ENCODE measurements at places on chromosomes 7 and 10.
A peak's percentile ranks its signal among the peaks of the same experiment; 100 is the strongest.

DNA sequence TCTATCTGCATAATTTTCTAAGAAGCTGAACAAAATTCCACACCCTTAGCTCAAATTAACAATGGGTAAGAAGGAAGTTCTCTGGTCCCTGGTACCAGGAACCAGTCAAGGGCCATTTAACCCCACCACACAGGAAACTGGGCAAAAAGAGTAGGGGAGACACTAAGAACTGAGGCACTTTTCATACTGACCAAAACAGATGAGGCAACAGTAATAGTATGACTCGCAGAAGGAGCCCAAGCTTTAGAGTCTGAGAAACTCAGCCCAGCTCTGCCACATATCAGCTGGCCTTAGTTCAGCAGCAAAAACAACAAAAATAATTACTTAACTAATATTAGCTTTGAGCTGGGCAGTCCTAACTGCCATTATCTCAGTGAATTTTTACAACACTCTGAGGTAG lies 221.2 kb downstream of the FAM107B start:
- DNase-seq, result no peak

GRCh38 chr10:8051109-8051821 lies 3.2 kb upstream of the GATA3 start:
- DNase-seq, result no peak

DNA sequence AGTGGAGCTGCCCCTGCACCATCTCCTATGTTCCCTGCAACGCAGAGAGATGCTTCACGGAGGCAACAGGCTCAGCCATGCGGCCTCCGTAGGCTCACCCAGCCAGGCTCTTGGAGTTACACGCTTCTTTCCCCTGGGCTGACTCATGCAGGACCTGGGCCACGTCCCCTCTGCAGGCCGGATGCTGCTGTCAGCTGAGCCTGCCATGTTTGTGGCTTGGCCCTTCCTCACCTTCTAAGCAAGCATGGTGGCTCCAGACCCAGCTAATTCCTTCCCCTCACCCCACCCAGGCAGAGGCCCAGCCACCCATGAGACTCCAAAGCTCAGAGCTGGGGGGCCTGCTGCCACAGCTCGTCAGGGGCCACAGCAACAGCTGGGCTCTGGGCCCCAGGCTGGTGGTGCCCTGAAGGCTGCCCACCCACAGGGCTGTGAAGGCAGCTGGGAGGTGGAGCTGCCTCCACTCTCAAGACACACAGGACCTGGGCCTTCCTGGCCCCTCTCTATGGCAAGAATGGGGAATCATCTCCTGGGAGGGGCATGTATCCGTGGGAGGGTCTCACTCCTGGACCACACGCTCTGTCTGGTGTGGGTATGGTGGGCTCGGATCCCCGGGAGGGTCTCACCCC lies 219.6 kb downstream of the ELFN1 start:
- DNase-seq, result no peak

DNA sequence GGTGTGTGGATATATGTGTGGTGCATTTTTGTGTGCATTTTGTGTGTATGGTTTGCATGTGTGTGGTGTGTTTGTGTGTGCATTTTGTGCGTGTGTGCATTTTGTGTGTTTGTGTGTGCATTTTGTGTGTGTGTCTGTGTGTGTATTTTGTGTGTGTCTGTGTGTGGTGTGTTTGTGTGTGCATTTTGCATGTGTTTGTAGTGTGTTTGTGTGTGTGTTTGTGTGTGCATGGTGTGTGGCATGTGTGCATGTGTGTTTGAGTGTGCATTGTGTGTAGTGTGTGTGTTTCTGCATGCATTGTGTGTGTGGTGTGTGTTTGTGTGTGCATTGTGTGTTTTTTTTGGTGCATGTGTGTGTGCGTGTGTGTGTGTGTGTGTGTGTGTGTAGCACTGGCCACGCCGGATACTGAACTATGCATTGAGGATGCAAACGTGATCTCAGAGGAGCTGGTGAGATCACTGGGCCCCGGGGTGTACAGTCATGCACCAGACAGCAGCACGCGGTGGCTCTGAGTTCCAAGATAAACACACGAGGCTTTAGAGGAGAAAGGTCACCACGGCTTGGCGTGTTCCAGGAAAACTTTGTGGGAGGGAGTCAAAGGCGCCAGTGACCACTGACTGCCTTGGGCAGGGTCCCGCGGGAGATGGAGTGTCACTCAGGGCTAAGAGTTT lies 106.6 kb upstream of the SHH start:
- no peak for DNase-seq

GRCh38 chr7:114901771-114902170 lies 20.1 kb upstream of the MDFIC start:
- no peak for DNase-seq

DNA sequence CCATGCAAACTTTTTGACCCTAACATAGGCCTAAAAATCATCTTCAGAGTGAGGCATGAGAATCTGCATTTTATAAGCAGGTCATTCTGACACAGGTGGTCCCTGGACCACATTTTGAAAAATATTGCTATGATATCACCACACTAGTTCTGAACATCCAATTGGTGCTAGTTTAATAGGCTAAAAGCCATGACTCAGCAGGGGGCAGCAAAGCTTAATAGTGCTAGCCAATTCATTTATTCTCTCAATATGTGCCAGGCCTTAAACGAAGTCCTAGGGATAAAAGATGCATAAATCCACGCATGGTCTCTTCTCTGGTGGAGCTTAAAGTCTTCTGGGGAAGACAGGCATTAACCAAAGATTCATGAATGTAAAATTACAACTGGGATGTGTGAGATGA lies 10.2 kb upstream of the SLC25A28 start:
- DNase-seq, result no peak

- no peak for DNase-seq
Observed at GRCh38 chr10:1977461-1977860, 240.1 kb upstream of the ADARB2 start.

GRCh38 chr10:109166935-109167334 lies 756.4 kb downstream of the XPNPEP1 start:
- DNase-seq, result no peak

DNA sequence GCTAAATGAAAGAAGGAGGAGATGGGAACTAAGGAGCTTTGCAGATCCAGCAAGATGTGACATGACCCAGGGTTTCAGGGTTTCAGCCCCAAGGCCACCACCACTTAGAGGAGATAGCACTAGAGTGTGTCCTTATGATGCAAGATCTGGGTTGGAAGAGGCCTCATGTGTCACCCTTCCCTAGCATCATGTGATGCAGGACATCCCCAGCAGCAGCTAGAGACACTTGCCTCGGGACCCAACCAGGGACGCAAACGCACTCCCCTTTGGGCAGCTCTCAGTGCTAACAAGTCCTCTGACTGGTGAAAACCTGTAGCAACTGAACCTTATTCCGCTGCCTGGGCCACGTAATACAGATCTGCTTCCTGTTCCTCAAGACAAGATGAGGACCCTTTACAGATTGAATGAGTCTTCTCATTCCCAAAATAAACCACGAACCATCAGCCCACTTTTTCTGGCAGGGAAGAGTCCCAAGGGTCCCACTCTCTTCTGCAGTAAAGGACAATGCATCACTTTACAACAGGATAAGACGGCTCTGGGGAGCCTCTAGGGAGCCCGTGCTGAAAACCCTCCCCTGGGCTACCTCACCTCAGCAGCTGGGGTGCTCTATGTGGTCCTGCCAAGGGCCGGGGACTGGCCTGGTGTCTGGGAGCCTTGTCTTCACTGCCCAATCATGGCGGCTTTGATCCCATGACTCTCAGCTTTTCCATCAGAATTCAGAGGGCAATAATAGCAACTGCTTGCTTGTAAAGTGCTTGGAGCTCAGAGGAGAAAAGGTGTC lies 44.8 kb upstream of the GDF10 start:
- DNase-seq, result no peak

DNA sequence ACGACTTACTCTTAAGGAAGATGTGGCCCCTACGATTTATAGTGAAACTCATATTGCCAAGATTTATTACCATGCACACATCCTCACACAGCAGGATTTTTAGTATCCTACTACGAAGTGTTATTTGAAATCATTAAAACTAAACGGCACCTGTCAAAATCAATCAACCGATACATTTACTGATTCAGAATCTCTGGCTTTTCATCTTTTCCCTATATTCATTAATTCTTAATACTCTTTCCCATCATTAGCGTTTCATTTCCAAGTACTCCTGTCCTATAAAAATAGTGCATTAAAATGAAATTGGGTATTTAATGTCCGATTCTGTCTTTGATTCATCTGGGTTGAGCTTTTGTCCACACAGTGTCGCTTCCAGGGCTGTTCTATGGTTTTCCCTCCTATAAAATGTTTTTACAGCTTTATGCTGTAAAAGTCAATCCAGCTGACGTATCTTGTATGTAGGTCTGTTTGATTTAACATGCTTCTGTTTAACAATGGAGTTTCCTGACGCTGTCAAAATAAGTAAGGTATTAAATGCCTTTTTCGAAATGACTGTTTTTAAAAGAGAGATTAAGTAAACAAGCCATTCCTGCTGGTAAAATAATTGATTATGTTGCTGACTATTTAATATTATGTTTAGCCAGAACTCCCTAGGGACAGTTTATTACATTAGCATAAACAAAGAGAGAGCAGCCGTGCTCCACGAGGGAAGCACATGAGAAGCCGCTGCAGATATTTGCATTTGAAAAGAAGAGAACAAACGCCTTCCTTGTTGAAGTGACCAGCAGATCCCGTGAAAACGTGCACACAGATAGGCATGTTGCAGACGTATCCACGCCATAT lies 22.3 kb upstream of the SFMBT2 start:
- DNase-seq, result no peak

GRCh38 chr7:137084607-137085380 lies 216.3 kb downstream of the CHRM2 start:
- peak; percentile 9 for DNase-seq

DNA sequence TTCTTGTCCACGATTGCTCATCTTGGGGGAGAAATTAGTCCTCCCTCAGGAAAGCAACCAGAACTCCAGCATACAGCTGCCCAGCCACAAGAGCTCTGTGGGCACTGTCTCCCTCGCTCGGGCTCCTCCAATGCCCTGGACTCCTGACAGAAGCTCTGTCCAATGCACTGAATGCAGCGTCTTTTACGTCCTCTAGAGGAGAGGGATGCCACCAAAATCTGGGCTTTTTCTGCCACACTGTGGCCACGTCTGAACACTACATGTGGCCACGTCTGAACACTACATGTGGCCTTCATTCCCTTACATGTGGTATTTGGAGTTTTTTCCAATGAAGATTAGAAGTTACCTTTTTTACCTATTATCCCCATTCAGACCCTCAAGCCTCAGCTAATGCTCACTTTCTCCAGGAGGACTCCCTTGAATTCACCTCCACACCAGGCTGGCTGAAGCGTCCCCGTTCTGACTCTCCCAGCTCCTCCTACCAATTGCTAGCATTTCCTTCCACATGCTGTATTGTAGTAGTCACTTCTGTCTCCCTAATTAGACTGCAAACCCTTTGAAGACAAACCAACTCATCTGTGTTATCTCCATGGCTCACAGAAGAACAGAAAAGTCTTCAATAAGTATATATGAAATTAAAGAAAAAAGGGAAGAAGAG lies 134.3 kb upstream of the PDE1C start:
- DNase-seq, result peak; percentile 72

DNA sequence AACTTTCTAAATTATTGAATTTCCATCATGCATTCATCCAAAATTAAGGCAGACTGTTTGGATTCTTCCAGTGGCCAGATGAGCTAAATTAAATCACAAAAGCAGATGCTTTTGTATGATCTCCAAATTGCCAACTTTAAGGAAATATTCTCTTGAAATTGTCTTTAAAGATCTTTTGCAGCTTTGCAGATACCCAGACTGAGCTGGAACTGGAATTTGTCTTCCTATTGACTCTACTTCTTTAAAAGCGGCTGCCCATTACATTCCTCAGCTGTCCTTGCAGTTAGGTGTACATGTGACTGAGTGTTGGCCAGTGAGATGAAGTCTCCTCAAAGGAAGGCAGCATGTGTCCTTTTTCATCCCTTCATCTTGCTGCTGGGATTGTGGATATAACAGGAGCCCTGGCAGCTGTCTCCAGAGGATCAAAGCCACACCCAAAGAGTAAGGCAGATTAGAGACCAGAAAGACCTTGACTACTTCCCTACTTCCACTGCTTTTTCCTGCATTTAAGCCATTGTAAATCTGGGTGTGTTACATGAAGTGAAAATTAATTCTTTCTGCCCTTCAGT lies 8.2 kb upstream of the CFAP69 start:
- DNase-seq, result no peak

GRCh38 chr7:34445653-34446052 lies 212.4 kb upstream of the NPSR1 start:
- no peak for DNase-seq

DNA sequence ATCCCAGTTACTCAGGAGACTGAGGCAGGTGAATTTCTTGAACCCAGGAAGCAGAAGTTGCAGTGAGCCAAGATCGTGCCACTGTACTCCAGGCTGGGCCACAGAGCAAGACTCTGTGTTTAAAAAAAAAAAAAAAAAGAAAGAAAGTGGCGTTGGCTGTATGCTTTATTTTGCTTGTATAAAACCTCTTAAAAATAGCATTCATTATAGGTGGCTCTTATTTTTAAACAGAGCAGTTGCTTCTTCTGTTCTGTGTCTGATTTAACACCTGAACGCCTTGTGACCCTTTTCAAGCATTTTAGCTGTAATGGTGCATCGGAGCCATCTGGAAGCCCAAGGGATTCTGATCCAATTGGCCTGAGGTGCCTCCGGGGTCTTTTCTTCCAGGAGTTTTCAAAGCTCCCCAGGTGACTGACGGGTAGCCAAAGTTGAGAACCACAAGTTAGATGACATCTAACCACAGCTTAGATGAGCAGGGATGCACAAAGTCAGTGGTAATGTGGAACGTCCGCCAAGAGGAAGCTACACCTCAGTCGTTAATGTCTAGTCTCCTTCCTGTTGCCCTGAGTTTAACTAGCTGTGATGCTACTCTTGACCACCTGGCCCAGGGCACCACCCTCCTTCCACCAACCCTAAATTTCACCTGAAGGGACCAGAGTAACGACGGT lies 274.6 kb upstream of the KLF6 start:
- DNase-seq, result no peak

GRCh38 chr10:24826009-24826408 lies 102.3 kb upstream of the ARHGAP21 start:
- no peak for DNase-seq

DNA sequence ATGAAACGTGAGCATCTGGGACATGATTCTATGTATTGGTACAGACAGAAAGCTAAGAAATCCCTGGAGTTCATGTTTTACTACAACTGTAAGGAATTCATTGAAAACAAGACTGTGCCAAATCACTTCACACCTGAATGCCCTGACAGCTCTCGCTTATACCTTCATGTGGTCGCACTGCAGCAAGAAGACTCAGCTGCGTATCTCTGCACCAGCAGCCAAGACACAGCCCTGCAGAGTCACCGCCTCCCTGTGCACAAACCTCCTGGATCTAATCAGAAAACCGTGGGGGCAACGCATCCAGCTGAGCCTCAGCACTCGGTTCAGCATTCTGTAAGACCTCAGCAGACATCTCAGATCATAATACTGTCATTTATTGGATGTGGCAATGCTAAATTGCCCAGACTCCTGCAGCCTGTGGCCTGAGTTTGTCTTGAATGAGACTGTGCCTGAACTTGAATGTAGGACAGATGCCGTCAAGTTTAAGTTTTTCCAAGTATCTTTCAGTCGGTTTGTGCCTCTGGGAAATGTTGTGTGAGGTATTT lies 41.5 kb upstream of the PRSS58 start:
- no peak for DNase-seq

DNA sequence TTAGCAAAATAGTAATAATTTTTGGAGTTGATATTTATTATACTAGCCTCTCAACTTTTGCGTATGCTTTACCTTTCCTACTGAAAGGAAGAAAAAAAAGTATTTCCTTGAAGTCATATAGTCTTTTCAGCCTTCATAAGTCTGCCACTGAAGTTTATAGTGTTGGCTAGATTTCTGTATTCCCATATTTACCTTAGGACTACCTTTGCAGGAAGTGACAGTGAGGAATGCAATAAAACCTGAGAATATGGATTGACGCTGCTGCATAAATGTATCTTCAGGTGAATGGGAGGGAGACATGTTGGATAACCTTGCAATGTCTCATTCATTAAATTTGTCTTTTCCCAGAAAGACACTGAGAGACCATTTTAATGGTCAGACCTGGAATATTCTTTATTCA lies 6.6 kb upstream of the LRRTM3 start:
- no peak for DNase-seq
